Uterine smooth muscle cell (primary cell): ENCODE measurements at places on chromosomes 6 and 20. TPM values are rescaled to one million over a fixed set of nuclear protein-coding genes. Genes with fewer than 3 reads are reported as not detected.

Gene RNF182
- 1.1 and 1.8 TPM in 2 replicates for total RNA-seq

Gene SYCP2L
- not detected in 2 replicates for total RNA-seq

Gene DEFB114
- total RNA-seq, result not detected in 2 replicates

Gene CST4
- 0.22 and 0.75 TPM in 2 replicates for total RNA-seq

Gene SPINT3
- not detected in 2 replicates for total RNA-seq
